Skeletal muscle cell (primary cell): ENCODE measurements at places on chromosomes 7 and 10.

GRCh38 chr7:42338916-42339540 is 102.0 kb upstream of the GLI3 start:
- no peak for DNase-seq

- DNase-seq = no peak
These were observed 6.9 kb upstream of the CAV2 start for GRCh38 chr7:116492654-116493109.

DNA sequence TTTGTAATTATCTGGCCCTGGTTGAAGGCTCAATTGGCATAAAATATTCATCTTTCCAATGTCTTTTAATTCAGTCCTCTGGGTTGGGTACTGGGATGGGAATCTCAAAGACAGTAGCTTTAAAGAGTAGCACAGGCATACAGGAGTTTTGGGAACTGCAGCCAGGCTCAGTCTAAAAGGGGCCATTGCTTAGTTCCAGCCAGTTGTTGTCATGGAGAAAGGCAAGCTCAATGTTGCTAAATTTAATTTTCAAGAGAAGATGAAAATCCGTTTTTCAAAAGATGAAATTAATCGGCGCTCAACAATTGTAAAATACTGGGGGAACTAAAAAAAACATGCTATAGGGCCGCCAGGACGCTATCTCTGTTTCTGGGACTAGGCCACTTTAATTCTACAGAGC is 375.1 kb downstream of the PHTF2 start:
- no peak for DNase-seq

- no peak for DNase-seq
These were observed 29.1 kb upstream of the CALD1 start for GRCh38 chr7:134750083-134751062.

DNA sequence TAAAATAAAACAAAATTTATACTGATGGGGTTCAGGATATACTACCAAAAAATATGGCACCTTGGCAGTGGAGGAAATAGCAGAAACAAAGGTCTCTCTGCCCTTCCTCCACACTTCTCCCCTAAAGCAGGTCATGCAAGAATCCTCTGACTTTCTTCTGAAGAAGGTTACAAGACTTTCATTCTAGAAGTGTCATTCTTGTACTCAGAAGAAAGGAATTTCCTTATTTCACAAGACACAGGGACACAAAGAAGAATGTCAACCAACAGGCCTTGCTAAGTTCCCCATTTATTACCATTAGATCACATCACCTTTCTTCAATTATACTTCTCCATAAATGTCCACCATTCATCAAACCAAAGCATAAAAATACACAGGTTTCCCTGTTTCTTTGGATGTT is 470.2 kb downstream of the PAXIP1 start:
- DNase-seq = no peak

DNA sequence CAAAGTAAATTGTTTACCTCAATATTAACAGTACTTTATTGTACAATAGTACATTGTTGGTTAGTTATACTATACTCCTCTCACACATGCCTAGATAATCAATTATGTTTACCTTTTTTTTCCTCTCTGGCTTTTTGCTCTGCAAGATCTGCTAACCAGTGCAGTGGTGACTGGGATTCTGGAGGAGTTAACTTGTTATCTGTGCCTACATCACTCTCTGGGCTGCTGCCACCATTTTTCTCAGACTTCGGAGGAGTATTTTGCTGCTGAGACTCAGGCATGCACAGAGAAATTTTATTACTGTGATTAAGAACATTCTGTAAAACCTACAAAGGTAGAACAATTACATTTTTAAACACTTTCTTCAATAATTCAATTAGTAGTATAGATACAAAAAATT is 59.7 kb downstream of the NRBF2 start:
- no peak for DNase-seq

DNA sequence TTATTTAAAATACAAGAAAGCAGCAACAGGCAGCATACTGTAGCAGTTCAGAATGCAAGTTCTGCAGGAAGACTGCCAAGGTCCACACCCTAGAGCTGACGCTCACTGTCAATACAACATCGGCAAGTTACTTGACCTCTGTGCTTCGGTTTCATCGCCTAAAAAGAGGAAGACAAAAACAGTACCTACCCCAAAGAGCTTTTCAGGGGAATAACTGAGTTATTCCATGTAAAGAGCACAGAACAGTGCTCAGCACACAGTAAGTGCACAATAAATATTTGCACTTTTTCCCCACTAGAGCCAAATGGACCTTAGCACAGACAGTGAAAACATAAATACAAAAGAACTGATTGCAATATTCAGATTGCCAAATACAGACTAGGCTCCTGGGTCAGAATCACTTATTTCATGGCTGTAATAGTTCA is 88.6 kb downstream of the USP6NL start:
- DNase-seq = no peak

DNA sequence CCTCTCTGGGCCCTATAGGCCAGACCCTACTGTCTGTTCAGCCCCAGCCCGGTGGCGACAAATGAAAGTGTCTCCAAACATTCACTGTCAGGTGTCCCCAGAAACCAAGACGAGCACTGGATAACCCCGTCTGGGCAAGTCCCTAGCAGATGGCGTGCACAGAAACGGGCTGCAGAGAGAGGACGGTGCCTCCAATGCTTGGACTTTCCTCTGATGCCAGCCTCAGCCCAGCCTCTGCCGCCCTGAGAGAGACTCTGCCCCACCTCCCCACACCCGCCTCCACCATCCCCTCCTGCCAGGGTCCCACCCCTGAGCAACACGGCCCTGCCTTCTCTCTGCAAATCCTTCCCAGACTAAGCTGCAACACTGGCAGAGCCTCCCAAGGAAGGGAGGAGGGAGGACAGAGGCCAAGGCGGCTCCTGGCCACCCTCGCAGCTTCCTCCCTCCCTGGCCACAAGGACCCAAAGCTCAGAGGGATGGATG is 7.4 kb upstream of the LFNG start:
- DNase-seq = no peak

- peak; percentile 6 for DNase-seq
These were observed 21.8 kb downstream of the ARHGAP19 start for GRCh38 chr10:97270523-97271154.

GRCh38 chr7:102891693-102892261 is 21.0 kb upstream of the LRRC17 start:
- peak; percentile 78 for DNase-seq

GRCh38 chr10:121838149-121838548 is 89.7 kb downstream of the ATE1 start:
- DNase-seq = no peak

- DNase-seq = no peak
These were observed 1.9 kb downstream of the COL1A2 start for GRCh38 chr7:94396596-94396995.

- DNase-seq = no peak
These were observed 34.8 kb upstream of the CARD11 start for GRCh38 chr7:3078514-3078913.

DNA sequence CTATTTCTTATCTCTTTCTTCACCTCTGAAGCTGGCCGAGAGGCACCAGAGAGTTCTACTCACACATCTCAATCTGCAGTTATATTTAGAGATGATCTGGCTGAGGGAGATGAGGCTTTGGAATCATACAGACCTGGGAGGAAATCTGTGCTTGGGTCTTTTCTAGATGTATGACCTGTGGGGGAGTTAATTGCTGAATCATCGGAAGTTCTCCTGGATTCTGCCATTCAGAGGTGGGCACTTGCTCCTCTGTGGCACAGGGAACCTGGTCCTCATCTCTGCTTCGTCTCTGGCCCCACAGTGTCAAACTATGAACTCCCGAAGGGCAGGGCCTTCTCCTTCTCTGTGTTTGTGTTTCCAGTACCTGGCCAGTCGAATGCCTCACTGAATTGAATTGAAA is 52.5 kb downstream of the BLNK start:
- DNase-seq = no peak

GRCh38 chr7:43537765-43538403 is 45.0 kb upstream of the STK17A start:
- peak; percentile 7 for DNase-seq

GRCh38 chr10:110009736-110010475 is 2.1 kb downstream of the ADD3 start:
- DNase-seq = no peak

DNA sequence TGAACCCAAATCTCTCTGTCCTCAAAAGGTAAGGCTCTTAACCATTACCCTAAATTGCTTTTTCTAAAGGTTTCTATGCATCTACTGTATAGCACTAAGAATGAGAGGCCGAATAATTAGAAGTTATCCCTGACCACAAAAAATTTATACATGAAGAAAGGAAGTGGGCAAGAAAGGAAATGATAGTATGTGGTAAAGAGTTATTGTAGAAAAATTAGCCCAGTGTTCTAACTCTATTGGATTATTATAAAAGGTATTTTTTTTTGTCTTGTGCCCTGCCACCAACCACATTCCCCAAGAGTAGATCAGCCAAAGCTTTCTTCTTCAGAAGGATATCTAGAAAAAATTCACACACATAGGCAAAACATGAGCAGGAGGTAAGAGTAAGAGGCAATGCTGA is 45.4 kb downstream of the DKK1 start:
- DNase-seq = no peak

- DNase-seq = no peak
These were observed 204.6 kb downstream of the ARHGAP21 start for GRCh38 chr10:24518981-24519597.

DNA sequence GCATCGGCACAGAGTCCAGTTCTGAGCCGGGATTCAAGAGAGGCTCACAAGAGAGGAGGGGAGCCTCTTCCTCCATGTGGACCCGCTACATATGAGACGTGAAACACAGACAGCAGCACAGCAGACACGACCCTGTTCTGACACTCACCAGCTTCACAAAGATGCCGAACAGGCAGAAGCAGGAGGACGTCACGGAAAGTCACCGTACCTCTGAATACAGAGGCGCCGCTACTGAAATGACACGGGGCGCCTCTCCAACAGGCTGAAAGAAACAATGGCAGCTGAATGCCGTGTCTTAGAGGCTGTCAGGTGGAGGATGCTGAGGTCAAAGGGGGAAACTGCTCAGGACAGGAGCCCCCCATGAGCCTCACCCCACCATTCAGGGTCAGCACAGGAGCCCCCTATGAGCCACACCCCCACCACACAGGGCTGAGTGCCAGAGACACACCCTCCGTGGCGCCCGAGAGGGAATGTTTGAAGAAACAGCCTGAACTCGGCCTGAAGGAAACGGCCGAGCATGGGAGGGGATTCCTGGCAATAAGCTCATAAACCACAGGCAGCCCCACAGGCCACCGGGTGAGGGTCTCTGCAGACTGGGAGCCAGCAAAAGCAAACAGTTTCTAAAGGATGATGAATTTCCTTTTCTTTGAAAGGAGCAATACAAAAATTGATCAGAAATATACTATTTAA is 510.3 kb downstream of the PTPRN2 start:
- DNase-seq = no peak

- DNase-seq = no peak
These were observed 199.9 kb upstream of the ZMIZ1 start for GRCh38 chr10:78868861-78869260.

DNA sequence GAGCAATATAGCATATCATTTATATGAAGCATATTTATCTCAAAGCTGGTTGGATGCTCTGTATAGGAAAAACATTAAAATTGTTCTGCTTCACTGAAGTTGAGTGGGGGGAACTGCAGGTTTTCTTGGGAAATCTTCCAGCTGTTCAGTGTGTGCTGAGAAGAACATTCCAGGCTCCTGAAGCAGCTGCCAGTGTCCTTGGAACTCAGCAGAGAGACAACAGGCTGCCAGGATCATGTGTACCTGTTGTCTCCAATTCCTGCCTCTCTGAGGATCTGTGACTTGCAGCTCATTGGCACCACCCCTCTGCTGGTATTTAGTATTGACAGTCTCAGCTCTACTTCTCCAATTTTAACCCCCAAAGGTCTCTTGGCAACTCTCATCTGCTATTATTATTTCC is 42.3 kb upstream of the PRKG1 start:
- DNase-seq = no peak

- no peak for DNase-seq
These were observed 11.5 kb downstream of the AQP1 start for GRCh38 chr7:30923009-30923773.

DNA sequence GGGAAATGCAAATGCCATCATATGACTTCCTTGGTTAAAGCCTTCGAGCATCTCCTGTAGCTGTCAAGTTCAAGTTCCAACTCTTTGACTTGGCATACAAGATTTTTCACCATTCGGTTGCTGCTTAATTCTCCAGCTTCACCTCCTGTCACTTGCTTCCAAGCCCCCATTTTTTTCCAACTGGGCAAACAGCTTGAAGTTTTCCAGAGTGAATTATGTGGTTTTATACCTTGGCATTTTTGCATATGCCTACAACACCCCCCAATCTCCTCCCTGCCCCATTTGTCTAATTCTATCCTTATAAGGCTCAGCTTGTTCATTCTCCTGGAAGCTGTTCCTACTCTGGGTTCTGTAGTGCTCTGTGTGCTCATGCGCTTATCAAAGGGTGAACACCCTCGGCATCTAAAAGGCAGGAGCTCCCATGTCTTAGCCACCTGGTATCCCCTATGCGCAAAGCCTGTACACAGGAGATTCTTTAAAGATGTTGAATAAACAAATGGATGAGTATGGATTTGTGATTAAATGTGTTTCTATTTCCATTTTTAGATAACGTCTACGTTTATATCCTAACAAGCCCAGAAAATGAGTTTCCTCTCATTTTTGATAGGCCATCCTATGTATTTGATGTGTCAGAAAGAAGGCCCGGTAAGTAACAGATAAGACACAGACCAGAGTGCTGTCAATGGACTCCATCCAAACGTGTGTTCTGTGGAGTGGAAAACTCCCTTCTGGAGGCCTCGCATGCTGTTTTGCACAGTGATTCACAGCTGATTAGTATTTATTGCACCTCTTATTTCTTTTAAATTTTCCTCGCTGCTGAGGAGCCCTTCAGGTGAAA is 52.5 kb downstream of the CDHR3 start:
- DNase-seq = no peak

- DNase-seq = no peak
These were observed 744.2 kb downstream of the LRMDA start for GRCh38 chr10:76175533-76176165.

- no peak for DNase-seq
These were observed 92.8 kb upstream of the TMEM168 start for GRCh38 chr7:112882991-112883390.

DNA sequence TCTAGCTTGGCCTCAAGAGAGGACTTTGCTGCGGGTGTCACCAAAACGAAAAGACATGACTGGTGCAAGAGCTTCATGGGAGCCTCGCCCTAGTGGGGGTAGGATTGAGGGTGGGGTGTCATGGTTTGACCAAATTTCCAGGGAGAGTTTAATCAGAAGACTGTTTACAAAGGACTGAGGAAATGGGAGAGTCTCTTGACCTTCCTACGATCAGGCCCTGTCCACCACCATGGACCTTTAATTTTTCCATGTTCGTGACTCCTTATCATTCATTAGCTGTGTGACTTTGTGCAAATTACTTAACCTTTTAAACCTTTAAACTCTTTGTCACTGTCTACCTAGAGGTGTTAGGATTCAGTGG is 23.0 kb downstream of the AKR1E2 start:
- DNase-seq = no peak

- DNase-seq = no peak
These were observed 201.6 kb downstream of the TAX1BP1 start for GRCh38 chr7:27941522-27941921.

DNA sequence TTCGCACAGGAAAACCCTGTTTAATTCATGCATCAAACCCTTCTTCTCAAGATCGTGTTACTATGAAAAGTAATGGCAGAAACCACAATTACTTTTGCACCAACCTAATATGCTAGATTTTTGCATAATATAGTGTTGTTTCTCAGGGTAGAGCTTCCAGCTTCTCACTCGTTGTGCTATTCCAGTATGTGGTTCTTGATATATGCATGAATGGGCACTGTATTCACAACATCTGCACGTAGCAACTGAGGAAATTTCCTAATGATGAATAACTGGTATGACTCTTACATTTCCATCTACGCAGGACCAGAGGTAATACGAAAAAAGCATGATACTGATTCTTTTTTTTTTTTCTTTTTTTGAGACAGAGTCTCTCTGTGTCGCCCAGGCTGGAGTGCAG is 326.6 kb upstream of the GALNT17 start:
- DNase-seq = no peak
